ENCODE measurements at places on chromosomes 3 and 15.
A peak's percentile ranks its signal among the peaks of the same experiment; 100 is the strongest.

DNA sequence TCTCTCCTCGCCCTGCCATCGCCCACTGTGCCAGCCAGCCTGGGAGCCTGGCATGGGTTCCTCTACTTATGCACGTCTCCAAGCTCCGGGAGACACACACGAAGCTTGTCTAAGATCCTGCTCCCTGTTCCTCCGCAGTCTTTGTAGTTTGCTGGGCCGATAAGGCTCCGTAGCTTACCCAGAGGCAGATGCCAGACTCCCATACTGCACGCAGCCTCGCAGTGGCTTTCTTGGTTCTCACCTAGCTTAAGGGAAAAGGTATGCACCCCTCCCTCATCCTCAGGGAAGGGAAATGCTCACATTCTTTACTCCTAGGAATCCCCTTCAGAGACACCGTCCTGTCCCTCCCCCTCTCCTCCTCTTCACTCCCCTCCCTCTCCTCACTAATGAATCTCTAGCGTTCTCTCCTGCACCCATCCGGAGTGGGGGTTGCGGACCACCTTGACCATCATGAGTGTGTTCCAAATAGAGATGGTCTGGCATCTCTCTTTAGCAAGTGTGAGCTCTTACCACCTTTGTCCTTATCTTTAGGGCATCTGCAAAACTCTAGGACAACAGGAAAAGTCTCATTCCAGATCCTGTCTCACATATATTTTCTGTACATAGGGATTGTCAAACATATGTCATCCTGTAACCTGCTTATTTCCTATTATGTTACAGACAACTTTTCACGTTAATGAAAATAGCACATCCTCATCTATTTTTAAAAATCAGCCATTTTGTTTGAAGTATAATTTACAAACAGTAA lies 56.5 kb downstream of the TMEM266 start:
- DNase-seq: no peak

DNA sequence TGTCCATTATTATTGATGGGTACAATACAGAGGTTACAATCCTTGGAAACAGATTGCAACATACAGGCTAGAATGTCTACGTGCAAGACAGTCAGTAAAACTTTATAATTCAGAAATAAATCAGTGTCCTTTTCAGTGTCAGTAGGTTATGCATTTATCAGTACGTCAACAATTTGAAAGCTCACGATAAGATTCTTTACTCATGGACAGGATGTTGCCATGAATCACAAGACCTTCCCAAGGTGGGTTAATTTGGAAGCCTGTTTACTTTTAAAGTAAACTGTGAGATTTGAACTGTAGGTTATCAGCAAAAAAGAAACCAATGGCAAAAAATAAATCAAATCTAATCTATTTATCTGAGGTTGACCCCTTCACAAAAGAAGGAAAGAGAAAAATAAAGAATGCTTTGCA lies 243.9 kb upstream of the AGTR1 start:
- DNase-seq: no peak

DNA sequence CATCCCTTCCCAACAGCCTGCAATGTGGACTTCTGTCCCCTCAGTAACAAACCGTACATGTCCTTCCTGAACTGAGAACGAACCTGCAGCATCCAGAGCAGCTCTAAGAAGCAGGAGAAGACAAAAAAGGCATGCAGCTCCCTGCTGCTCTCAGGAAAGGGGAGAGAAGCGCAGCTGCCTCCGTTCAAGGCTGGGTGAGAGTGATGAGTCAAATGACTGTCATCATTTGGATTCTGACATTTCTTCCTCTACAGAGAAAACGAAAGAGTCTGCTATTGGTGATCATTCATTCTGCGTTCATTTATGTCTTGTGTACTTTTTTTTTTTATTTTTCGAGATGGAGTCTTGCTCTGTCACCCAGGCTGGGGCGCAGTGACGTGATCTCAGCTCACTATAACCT lies 677.8 kb downstream of the FHIT start:
- no peak for DNase-seq

DNA sequence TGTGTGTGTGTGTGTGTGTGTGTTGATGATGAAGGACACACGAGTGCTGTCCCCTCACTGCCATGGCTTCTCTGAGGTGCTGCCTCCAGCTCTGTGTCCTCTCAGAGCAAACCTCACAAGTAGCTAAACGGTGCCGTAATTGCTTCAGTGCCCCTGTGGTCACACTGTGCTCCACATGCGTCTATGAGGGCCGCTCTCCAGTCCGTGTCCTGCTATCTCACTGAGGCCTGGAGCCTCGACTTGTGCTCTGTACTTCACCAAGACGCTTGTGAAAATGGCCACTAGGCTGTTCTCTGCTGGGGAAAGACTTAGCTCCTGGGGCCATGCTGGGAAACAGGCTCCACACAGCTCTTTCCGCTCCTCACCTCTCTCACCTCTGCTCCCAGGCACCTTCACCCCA lies 65.4 kb upstream of the CGNL1 start:
- DNase-seq: no peak

GRCh38 chr3:181712553-181713279 lies 991 bp downstream of the SOX2 start:
- DNase-seq: no peak

- no peak for DNase-seq
These were observed 476.3 kb downstream of the RBMS3 start for GRCh38 chr3:29757054-29757777.

DNA sequence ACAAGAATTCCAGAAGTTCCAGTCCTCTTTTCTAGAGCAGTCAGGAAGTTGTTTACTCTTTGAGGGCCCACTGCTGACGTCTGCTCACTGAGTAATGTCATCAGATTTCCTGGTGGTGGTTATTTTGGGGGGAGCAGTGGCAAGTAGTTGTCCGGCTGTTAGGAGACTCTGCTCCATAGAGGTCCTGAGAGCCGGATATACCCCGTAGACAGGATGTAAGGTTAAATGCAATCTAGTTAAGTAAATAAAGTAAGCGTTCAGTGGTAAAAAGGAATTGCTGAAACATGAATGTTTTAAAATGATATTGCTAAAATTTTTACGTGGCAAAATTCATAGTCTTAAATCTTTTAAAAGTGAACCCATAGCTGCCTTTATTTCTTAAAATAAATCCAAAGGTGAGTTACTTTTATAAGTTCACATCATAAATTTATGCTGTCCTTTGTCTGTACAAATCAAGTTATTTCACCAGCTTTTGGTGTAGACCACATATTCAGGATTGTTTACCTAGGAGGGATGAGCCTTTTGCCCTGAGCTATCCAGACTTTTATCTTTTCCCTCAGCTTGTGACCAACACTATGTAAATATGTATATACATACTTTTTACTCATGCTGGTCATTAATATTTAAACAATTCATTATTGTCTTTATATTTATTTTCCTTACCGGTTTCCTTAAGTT lies 65.8 kb downstream of the PDE8A start:
- no peak for DNase-seq

DNA sequence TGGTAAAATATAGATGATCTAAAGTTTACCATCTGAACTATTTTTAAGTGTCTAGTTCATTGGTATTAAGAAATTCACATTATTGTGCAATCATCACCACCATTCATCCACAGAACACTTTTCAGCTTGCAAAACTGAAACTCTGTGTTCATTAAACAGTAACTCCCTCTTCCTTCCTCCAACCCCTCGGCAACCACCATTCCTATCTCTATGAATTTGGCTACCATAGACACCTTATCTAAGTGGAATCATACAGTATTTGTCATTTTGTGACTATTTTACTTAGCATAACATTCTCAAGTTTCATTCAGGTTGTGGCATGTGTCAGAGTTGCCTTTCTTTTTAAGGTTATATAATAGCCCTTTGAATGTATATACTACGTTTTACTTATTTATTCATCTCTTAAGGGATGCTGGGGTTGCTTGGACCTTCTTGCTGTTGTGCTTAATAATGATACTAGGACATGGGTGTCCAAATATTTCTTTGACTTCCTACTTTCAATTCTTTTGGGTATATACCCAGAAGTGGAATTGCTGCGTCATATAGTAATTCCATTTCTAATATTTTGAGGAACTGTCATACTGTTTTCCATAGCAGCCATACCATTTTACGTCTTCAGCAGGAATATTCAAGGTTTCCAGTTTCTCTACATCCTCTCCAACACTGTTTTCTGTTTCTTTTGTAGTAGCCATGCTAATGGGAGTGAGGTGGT lies 20.9 kb downstream of the KAT2B start:
- DNase-seq: no peak

GRCh38 chr3:150059729-150060128 lies 89.0 kb upstream of the PFN2 start:
- DNase-seq: no peak

DNA sequence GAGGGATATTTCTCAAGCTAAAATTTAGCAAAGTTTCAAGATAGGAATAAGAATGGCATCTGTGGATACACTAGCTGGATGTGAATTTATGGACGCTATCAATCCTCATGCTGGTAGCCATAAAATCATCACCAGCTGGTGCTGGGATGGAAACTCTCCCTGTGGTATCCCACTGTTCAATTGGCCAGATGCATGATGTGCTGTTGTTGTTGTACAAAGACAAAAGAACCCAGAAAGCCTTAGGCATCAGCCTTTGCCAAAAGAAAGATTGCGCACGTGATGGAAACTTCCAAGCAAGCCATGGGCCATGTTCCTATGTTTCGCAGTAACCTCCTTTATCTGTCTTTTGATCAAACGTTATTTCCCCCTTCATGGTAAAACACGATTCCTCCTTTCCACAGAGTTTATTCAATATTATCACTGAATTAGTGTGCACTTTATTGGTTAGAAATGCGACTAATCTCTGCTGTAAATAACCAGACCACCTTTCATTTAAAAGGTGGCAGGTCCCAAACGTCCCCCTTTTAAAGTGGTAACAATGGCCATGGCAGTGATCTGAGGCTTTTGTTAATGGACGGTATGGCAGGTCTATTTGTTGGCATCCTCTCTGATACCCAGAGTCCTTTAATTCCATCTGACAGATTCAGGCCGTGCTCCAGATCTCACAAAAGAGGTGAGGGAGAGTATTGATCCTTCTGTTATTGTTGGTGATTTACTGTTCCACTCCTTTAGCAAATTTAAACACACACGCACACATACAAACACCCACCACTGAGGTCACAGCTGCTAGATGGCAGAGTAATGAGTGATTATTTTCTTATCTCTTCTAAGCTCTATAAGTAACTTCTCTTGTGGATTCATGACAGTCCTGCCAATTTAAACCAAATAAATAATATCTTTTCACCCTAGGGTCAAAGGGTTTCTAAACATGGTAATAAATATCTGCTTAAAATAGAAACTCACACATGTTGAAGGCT lies 291.2 kb upstream of the KCNMB2 start:
- DNase-seq: no peak

- peak; percentile 81 for DNase-seq
These were observed at the start of gene HEMK1 for GRCh38 chr3:50568947-50569749. Gene HEMK1, plus strand, starts transcription at chr3:50569522. Its CDS starts 1,583 bp downstream, at chr3:50571105.

GRCh38 chr3:77707281-77707680 lies 667.4 kb downstream of the ROBO2 start:
- DNase-seq: no peak

All from stimulated activated CD4-positive, alpha-beta T cell treated with anti-CD3 and anti-CD28 coated beads, Interleukin-1b, Interleukin-23, amount 100 ng/mL, for 1 hour (primary cell).